Cerebellum (tissue), 4 donors: ENCODE measurements at places on chromosomes 13 and 19. TPM values are rescaled to one million over a fixed set of nuclear protein-coding genes. Genes with fewer than 3 reads are reported as not detected.

DNA sequence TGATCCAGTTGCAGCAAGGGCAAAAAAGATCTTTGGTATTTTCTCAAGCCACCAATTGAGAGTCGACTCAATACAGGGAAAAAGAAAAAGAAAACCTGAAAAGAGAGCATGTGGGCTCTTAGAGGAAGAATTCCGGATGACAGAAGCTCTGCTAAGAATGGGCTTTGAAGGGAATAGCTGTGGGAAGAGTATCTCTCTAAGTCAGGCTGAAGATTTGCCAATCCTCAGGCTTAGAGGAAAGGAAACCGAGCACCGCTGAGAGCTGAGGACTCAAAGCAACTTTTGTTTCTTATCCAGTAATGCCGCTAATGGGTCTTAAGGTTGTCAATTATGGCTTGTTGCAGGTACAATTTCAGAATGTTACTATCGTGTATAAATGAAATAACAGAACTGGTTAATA, 166.4 kb downstream of the EFNB2 start:
- no peak for DNase-seq

DNA sequence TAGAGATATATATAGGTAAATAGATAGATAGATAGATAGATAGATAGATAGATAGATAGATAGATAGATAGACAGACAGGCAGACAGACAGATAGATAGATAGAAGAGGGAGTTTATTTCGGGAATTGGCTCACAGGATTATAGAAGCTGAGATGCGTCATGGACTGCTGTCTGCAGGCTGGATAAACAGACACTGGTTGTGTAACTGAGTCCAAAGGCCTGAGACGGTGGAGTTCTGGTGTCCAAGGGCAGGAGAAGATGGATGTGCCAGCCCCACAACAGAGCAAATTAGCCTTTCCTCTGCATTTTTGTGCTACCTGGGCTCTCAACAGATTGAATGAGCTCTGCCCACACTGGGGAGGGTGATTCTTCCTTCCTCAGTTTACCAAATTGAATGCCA, 2.7 kb downstream of the CYP4F3 start:
- no peak for DNase-seq

DNA sequence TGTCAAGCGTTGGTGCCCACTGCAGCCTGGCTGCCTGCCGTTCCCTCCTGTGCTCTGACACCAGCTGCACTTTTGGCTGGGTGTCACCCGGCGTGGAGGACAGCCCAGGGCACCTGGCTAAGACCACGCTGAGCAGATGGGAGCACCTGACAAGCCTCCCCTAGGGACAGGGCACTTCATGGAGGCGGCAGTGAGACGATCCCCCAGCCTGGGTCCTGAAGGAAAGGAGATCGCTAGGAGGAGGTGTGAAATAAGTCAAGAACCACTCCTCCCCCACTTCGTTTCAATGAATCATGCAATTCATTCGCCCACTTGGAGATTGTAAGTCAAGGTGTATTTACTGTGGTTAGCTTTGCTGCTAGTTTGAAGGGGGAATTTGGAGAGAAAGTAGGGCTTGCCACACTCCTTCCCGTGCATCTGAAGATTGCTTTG, 38.8 kb downstream of the VSTM2B start:
- DNase-seq, result peak; percentile 25

Gene F2RL3
- total RNA-seq, result 0.09 TPM
